ENCODE measurements at places on chromosomes 16 and 17. TPM values are rescaled to one million over a fixed set of nuclear protein-coding genes. Genes with fewer than 3 reads are reported as not detected.

Gene MPDU1
- 195 TPM for total RNA-seq

DNA sequence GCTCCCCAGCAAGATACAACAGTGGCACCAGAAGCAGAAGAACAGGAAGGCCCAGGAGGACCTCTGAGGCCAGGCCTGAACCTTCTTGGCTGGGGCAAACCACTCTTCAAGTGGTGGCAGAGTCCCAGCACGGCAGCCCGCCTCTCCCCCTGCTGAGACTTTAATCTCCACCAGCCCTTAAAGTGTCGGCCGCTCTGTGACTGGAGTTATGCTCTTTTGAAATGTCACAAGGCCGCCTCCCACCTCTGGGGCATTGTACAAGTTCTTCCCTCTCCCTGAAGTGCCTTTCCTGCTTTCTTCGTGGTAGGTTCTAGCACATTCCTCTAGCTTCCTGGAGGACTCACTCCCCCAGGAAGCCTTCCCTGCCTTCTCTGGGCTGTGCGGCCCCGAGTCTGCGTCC, 11.9 kb downstream of the CES3 start:
- no peak overlapping the region for H3K4me3 ChIP-seq
- peaks cover 8% of the 10 kb centered on the region for H3K4me1 ChIP-seq
- H3K27me3 ChIP-seq = no peaks in the 10 kb centered on the region
- no peaks in the 10 kb centered on the region for H3K36me3 ChIP-seq

DNA sequence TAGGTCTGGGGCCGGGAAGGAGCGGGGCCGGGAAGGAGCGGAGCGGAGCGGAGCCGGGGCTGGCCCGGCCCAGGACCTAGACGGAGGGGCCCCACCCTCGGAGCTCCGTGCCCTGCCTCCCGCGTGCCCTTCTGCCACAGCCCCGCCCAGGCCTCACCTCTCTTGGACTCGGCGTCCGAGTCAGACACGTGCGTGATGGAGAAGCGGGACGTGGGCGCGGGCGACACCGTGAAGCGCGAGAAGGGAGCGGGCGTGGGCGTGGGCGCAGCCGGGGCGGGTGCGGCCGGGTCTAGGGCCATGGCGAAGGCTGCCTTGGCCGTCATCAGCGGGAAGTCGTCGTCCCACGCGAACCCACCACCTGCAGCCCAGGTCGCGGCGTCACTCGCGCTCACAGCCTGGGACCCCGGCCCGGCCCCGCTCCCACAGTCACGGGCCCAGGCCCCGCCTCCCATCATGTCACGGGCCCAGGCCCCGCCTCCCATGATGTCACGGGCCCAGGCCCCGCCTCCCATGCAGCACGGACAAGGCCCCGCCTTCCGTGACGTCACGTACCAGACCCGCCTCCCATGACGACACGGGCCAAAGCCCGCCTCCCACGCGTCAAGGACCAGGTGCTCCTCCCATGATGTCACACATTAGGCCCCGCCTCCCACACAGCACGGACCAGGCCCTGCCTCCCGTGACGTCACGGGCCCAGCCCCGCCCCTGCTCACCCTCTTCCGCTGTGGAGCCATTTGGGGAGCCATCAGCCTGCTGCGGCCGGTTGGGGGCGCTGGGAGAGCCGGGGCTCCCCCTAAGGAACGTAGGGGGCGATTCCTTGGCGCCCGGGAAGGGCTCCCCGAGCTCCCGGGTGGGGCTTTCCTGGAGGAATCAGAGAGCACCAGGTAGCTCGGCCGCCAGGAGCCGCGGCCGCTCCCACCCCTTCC, 45.8 kb upstream of the PVALEF start:
- peak; percentile 94 for DNase-seq
- H3K4me1 ChIP-seq = no peaks in the 10 kb centered on the region
- no peaks in the 10 kb centered on the region for H3K36me3 ChIP-seq
- no peak overlapping the region for H3K27ac ChIP-seq
- H3K27me3 ChIP-seq = peaks cover 7% of the 10 kb centered on the region

DNA sequence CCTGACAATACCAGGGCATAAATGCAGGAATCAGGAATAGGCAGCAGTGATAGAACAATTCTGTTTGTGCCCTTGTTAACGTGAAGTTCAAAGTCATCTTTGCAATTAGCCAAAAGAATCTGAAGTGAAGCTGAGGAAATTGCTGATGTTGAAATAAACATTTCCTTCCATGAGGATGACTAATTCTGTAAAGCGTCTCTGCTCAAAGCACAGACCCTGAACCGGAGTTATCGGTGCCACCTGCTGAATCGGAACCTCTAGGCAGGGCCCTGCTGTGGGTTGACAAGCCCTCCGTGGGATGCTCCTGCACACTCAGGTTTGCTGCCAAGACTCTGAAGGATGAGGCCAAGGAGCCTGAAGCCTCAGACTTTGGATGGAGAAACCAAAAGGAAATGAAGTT, 37.0 kb upstream of the CDH1 start:
- H3K4me3 ChIP-seq = no peak overlapping the region
- H3K4me1 ChIP-seq = no peaks in the 10 kb centered on the region
- H3K27ac ChIP-seq = no peak overlapping the region

DNA sequence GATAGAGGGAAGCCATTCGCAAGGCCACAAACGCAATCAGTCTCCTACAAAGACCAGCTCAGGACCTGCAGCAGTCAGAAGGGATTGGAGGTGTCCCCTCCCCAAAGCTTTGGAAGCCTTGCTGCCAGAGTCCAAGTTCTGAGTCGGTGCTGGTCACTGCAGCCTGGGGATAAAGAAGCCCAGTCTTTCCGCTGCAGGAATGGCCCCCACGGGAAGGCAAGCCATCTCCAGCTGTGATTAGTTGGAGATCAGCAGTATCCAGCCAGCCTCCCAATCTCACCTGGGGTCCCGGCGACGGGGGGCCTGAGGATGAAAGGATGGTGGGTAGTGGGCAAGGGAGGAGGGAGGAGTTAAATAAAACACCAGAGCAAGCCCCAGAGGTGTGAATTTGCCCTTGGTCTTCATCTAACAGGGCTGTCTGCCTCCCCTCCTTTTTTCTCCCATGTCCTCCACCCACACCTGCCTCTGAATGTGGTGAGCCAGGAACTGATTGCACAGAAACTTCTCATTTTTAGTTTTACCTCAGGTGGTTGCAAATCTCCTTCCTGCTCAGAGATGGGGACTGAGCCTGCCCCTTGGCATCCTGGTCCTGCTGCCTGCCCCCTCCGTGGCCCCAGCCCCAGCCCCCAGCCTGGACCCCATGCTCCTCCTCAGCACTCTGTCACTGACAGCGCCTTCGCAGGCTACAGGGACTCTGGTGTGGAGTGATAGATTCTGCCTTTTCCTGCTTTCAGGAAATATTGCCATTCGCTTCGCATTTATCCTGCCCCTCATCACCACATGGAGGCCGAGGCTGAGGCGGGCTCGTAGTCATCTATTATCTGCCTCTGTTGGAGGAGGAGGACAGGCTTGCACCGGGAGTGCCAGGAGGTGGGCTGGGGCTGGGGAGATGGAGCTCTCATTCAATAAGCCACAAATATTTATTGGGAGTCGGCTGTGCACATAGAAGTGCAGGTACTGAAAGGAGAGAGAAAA, 262.9 kb upstream of the SDK2 start:
- H3K27ac ChIP-seq = no peak overlapping the region
- no peak overlapping the region for H3K4me3 ChIP-seq
- no peak for DNase-seq
- H3K27me3 ChIP-seq = peaks cover 4% of the 10 kb centered on the region
- H3K4me1 ChIP-seq = no peaks in the 10 kb centered on the region
- no peaks in the 10 kb centered on the region for H3K36me3 ChIP-seq

Gene KRTAP4-12
- not detected for total RNA-seq

DNA sequence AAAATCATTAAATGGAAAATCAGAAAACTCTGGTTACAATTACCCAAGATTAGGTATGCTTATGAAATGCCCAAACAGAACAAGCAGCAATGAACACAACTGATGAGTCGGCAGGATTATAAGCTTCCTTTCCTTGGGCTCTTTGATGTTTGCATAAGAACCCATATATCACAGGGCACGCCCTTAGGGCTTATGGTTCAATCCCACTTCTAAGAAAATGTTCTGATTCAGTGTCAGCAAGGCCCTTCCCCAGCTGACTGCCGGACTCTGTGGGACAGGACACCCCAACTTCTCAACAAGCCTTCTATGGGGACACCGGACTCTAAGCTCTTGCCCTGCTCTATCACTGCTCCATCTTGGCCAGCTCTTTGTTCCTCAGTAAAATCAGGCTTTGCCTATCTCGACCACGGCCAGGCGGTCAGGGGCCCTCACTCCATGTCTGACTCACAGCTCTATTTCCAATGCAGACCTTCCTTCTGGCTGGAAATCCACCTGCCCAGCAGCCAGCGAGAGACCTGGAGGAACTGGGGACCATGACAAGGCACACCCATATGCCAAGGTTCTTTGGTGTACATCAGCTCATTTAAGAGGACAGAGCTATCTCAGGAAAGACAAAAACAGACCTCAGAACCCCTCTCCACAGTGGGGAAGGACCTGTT, 26.8 kb downstream of the LITAFD start:
- DNase-seq = no peak
- H3K27me3 ChIP-seq = no peaks in the 10 kb centered on the region
- H3K4me1 ChIP-seq = peaks cover 6% of the 10 kb centered on the region
- no peak overlapping the region for H3K27ac ChIP-seq
- H3K36me3 ChIP-seq = peaks cover 54% of the 10 kb centered on the region

- H3K27ac ChIP-seq = no peak overlapping the region
- no peaks in the 10 kb centered on the region for H3K36me3 ChIP-seq
- H3K4me3 ChIP-seq = no peak overlapping the region
- no peak for DNase-seq
These were observed 43.5 kb downstream of the MRPS23 start for GRCh38 chr17:57806167-57806830.

DNA sequence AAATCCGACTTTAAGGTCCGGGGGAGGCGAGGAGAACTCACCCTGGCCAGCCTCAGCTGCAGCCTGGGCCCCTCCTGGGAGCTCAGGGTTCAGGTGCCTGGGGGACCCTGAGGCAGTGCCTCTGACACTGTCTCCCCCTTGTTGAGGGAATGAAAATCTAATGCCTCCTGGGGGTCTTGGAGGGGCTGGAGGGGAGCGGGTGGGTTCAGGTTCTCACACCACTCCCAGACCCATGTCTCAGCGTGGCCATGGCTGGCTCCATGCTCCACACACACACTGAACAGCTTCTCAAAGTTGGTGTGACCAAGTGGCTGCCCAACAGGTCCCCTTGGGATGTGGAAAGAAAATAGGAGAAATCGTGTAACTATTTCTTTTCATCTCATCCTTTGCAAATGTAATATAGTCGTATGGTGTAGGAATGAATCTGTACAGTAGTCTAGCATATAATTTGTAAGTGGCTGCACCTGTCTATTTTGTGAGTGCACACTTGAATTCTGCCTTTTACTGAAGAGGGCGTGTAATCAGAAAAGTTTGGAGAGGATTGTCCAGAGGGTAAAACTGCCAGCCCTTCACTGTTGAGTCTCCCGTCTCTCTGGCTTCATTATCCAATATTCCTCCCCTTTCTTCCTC, 788 bp upstream of the PRCD start:
- no peak overlapping the region for H3K27ac ChIP-seq
- DNase-seq = no peak
- H3K4me3 ChIP-seq = no peak overlapping the region

Gene KRT34
- 73.5 TPM for total RNA-seq

Gene RDM1
- not detected for total RNA-seq

DNA sequence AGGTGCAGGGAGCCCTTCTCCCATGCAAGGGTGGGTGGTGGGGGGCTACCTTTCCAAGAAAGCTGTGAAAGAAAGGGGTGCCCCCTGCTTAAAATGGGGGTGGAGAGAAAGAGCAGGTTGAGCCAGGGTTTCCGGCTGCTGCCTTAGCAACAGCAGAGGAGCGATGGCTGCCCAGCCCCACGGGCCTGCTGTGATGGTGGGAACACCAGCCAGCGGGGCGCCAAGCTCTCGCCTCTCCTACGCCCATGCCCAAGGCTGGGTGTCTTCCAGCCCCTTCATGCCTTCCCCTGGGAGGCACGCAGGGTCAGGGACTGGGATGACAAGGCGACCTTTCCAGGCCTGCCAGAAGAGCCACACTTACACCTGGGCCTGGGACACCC, 3.0 kb downstream of the FMNL1 start:
- no peaks in the 10 kb centered on the region for H3K27me3 ChIP-seq
- H3K27ac ChIP-seq = no peak overlapping the region
